Activated T-helper 1 cell treated with anti-CD3 and anti-CD28 coated beads, Interleukin-12 subunit alpha, Interleukin-12 subunit beta, Interleukin-2, Interleukin-4 antibody, amounts not matched to agents 30 ng/mL and 10 ng/mL and 1 ng/mL, durations not matched to agents 14 hours and 24 hours and 36 hours (primary cell): ENCODE measurements at places on chromosomes 7 and 10. TPM values are rescaled to one million over a fixed set of nuclear protein-coding genes. Genes with fewer than 3 reads are reported as not detected.

DNA sequence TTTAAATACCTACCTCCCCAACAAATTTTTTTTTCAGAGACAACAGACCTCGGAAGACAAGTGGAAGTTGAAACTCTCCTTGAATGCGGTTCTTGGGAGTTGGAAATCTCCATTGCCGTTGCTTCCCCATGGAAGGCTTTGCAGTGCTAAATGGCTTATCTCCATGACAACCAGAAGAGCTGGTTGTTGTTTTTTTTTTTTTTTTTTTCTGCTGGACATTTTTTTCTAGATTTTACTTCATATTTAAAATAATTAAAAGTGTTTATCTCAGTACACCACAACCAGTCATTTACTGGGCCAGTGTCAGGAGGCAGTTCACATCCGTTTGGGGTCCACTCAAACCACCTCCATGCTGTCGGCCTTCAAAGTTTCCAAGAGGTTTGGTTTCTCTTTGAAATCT, 348.5 kb upstream of the PRKCQ start:
- peak overlapping the region; percentile 97 for H3K27ac ChIP-seq
- peaks cover 58% of the 10 kb centered on the region for H3K4me1 ChIP-seq
- no peak for DNase-seq
- peaks cover 6% of the 10 kb centered on the region for H3K27me3 ChIP-seq
- peak overlapping the region; percentile 73 for H3K4me3 ChIP-seq

GRCh38 chr7:91034459-91035368, 229.5 kb upstream of the FZD1 start:
- no peak for DNase-seq
- H3K4me1 ChIP-seq = no peaks in the 10 kb centered on the region
- H3K27me3 ChIP-seq = no peaks in the 10 kb centered on the region
- no peak overlapping the region for H3K27ac ChIP-seq

GRCh38 chr7:123624527-123625183, 23.0 kb downstream of the ASB15 start:
- H3K27ac ChIP-seq = no peak overlapping the region
- H3K4me3 ChIP-seq = no peak overlapping the region
- peak; percentile 36 for DNase-seq
- no peaks in the 10 kb centered on the region for H3K36me3 ChIP-seq

The PPIA gene
- 2,141 and 2,153 TPM in 2 replicates for total RNA-seq

The CLDN4 gene
- not detected in 2 replicates for total RNA-seq

GRCh38 chr7:23294549-23295400, 4.4 kb upstream of the MALSU1 start:
- no peaks in the 10 kb centered on the region for H3K36me3 ChIP-seq
- peaks cover 7% of the 10 kb centered on the region for H3K4me1 ChIP-seq
- no peak for DNase-seq
- no peak overlapping the region for H3K27ac ChIP-seq
- no peak overlapping the region for H3K4me3 ChIP-seq

The DNAJB12 gene
- 32.4 and 38.0 TPM in 2 replicates for total RNA-seq

The CELF2 gene
- 110 and 111 TPM in 2 replicates for total RNA-seq

GRCh38 chr7:44396496-44396895, 71.1 kb upstream of the CAMK2B start:
- DNase-seq = no peak
- H3K4me3 ChIP-seq = no peak overlapping the region
- no peaks in the 10 kb centered on the region for H3K4me1 ChIP-seq
- H3K27me3 ChIP-seq = no peaks in the 10 kb centered on the region
- peaks cover 5% of the 10 kb centered on the region for H3K36me3 ChIP-seq

DNA sequence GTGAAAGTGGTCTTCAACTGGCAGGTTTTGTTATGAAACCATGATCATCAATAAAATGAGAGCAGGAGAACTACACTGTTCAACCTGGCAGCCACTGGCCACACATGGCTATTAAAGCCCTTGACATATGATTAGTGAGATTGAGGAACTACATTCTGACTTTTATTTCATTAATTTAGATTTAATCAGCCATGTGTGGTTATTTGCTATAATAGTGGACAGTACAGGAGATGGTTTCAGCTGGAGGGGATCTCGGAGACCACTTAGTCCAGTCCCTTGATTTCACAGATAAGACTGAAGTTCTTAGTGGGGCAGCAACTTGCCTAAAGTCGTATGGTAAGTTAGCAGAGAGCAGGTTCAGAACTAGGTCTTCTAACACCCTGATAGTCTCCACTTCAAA, 111.7 kb upstream of the BMPER start:
- no peaks in the 10 kb centered on the region for H3K27me3 ChIP-seq
- no peak overlapping the region for H3K27ac ChIP-seq
- DNase-seq = no peak
- no peak overlapping the region for H3K4me3 ChIP-seq

The VSTM2A gene
- not detected in 2 replicates for total RNA-seq

The INSIG1 gene
- 87.7 and 89.9 TPM in 2 replicates for total RNA-seq

The CLDN12 gene
- total RNA-seq = 4.4 and 6.2 TPM in 2 replicates

DNA sequence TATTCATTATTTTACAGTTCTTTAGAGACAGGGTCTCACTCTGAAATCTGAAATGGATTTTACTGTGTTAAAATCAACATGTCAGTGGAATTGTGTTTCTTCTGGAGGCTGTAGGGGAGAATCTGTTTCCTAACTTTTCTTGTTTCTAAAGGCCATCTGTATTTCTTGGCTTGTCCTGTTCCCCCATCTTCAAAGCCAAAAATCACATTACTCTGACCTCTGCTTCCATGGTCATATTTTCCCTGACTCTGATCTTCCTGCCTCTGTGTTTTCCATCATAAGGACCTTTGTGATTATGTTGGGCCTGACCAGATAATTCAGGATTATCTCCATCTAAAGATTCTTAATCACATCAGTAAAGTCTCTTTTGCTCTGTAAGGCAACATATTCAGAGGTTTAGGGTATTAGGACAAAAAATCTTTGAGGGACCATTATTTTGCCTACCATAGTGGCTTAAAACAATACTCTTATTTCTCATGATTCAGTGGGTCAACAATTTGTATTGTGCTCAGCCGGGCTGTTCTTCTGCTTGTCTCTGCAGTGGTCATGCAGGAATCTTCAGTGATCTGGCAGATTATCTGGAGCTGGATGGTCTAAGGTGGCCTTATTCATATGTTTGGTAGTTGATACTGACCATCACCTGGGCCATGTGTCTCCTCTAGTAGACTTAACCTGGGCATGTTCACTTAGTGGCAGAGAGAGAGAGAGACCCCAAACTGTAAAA, 5.7 kb downstream of the ANLN start:
- peaks cover 49% of the 10 kb centered on the region for H3K4me1 ChIP-seq
- H3K27me3 ChIP-seq = no peaks in the 10 kb centered on the region
- no peak overlapping the region for H3K27ac ChIP-seq
- H3K36me3 ChIP-seq = peaks cover 38% of the 10 kb centered on the region
- no peak overlapping the region for H3K4me3 ChIP-seq
- no peak for DNase-seq

DNA sequence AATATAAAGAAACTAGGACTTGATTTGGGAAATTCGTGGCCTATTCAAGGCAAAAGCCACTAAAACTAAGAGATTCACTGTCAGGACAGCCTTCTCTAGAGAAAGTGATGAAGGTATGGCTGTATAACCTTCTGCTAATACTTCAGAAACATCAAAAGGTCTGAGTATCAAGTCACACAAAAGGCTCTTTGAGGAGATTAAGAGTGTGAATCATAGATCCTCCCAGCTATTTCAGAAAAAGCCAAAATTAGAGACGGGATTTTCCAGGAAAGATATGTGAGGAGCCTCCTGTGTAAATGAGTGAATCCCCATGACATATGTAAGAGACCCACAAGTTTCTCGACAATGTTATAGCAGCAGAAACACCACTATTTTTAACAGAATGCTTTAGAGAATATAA, 56.2 kb downstream of the UBE3C start:
- H3K4me3 ChIP-seq = no peak overlapping the region
- no peak for DNase-seq
- no peaks in the 10 kb centered on the region for H3K27me3 ChIP-seq
- H3K36me3 ChIP-seq = peaks cover 36% of the 10 kb centered on the region
- H3K27ac ChIP-seq = no peak overlapping the region

GRCh38 chr7:117692338-117692737, 180.9 kb downstream of the CTTNBP2 start:
- no peak for DNase-seq
- H3K27me3 ChIP-seq = no peaks in the 10 kb centered on the region
- no peaks in the 10 kb centered on the region for H3K4me1 ChIP-seq
- H3K27ac ChIP-seq = no peak overlapping the region

- no peak overlapping the region for H3K4me3 ChIP-seq
- peaks cover 4% of the 10 kb centered on the region for H3K27me3 ChIP-seq
- no peak overlapping the region for H3K27ac ChIP-seq
- DNase-seq = no peak
- no peaks in the 10 kb centered on the region for H3K4me1 ChIP-seq
These were observed 414.5 kb downstream of the REEP3 start for GRCh38 chr10:63935705-63936104.

GRCh38 chr7:158403013-158403821, 184.4 kb downstream of the PTPRN2 start:
- no peaks in the 10 kb centered on the region for H3K4me1 ChIP-seq
- H3K4me3 ChIP-seq = no peak overlapping the region
- H3K27me3 ChIP-seq = no peaks in the 10 kb centered on the region
